Hippocampal formation (tissue), 2 donors: ENCODE measurements at places on chromosomes 16 and 17.

DNA sequence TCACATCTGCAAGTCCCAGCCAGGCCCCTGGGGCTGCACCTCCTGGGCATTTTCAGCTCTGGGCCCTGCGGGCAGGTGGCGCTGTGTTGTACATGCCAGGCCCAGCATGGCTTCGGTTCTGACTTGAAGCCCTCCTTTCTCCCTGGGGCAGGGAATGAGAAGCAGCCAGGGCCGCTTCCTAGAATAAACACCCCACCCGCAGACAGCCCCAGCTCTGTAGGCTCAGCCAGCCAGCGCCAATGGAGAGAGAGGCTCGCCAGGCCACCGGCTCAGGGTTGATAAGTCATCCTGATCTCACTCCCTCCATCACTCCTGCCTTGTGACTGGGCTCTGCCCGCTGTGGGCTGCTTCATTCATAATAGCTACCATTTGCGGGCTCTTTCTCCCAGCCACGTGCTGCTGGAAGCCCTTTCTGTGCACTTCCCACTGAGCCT is 6.0 kb upstream of the GLIS2 start:
- DNase-seq = no peak

DNA sequence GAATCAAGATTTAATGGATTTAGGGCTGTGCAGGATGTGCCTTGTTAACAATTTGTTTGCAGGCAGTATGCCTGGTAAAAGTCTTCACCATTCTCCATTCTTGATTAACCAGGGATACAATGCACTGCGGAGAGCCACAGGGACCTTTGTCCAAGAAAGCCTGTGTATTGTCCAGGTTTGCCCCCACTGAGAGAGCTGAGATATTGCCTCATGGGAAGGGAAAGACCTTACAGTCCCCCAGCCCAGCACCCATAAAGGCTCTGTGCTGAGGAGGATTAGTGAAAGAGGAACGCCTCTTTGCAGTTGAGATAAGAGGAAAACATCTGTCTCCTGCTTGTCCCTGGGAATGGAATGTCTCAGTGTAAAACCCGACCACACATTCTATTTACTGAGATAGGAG is 2169.6 kb downstream of the TP53TG3F start:
- DNase-seq = no peak

GRCh38 chr16:56989988-56990387 is 631 bp downstream of the NLRC5 start:
- DNase-seq = no peak

GRCh38 chr17:67280279-67280678 is 35.3 kb upstream of the HELZ start:
- DNase-seq = no peak

DNA sequence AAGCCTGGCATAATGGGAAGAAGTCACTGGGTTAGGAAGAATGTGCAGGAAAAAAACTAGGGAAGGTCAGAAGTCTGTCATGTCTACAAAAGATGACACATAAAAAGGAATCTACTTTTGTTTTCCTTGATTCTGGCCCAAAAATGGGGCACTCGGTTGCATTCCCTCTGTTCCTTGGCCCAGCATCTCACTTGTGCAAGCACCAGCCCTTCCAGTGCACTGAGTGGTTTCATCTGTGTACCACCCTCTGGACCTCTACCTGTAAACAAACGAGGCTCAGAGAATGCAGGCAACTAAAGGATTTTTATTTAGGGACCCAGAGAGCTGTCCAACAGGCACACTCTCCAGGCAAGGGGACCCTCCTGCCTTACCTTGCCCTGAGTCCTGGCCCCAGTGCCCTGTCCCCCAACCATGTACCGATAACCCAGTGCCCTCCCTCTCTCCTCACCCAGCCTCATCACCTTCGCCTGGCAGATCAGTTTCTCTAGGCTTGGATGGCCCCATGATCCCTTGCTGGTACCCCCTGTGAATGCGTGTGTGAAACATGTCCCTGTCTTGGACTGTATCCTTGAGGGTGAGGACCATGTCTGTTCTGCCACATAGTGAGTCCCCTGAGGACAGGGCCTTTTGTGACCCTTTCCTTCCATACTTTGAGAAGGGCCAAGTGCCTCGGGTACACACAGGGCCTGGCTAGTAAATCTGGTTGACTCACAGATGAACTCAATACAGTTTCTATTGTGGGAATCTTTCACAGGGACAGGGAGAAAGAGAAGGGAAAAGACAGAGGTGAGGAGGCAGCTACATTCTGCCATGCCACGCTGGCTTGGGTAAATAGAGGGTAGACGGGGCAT is 13.3 kb downstream of the NXPH3 start:
- DNase-seq = no peak

- peak; percentile 34 for DNase-seq
Measured at GRCh38 chr16:4323071-4323844, 7.4 kb downstream of the GLIS2 start.

DNA sequence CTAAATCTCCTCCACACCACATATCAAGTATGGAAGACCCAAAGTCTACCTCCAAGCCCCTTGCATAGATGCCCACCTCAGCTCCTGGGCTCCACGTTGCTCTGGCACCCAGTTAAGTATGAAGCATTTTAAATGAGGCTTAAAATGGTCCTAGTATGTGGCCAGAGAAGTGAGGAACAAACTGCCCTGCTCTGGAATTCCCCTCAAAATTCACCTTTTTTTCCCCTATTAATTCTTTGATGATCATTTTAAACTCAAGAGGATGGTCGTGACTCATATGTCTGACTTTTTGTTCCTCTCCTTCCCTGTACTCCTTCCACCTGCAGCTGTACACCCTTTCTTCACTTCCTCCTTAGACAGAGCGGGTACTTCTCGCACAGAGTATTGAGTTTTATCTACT is 234.5 kb upstream of the MYOCD start:
- no peak for DNase-seq

DNA sequence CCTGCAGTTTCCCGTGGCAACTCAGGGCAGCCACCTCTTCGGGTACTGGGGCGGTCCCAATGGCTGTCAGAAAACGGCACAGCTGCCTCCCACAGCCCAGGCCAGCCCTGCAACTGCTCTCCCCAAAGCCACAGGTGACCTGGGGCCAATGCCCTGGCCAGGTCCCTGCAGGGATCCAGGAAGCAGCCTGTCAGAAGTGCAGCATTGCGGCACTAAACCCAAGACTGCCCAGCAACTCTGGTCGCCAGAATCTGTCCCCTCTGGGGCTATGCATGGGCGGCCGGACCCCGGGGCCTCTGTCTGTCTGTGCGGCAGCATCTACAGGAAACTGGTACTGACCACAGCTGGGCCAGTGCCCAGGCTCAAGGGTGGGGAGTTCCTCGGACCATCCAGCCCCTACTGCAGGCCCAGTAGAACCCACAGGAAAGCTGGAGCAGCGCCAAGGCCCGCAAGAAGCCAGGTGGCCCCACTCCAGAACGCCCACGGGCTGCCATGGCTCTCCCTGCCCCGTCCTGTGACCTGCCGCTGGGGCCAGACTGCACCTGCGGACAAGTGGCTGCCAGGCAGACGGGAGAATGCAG is 5.5 kb downstream of the CYBC1 start:
- DNase-seq = no peak

GRCh38 chr17:76449126-76449525 is 3.8 kb downstream of the UBE2O start:
- DNase-seq = no peak

- DNase-seq = no peak
Measured at GRCh38 chr17:63304704-63305261, 141.3 kb downstream of the CYB561 start.
